ENCODE measurements at places on chromosomes 4 and X.

DNA sequence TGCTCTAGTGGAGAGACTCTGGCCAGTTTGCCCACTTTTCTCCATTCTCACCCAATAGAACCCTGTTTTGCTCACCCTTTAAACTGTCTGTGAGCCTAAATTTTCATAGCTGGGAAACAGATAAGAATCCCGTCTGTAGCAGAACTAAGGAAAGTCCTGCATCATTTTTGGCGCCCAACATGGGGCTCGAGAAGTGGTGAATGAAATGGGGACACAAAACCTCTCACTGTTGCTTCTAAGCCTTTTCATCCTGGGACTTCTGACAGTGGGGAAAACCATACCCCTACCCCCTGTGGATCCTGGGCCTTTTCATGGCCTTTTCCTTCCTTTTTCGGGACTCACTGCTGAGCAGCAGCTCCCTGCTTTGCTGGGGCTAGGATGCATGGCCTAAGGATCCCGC is 189.9 kb downstream of the INPP4B start:
- no peak for DNase-seq

GRCh38 chr4:26105337-26105736 is 191.3 kb downstream of the SMIM20 start:
- DNase-seq: no peak

DNA sequence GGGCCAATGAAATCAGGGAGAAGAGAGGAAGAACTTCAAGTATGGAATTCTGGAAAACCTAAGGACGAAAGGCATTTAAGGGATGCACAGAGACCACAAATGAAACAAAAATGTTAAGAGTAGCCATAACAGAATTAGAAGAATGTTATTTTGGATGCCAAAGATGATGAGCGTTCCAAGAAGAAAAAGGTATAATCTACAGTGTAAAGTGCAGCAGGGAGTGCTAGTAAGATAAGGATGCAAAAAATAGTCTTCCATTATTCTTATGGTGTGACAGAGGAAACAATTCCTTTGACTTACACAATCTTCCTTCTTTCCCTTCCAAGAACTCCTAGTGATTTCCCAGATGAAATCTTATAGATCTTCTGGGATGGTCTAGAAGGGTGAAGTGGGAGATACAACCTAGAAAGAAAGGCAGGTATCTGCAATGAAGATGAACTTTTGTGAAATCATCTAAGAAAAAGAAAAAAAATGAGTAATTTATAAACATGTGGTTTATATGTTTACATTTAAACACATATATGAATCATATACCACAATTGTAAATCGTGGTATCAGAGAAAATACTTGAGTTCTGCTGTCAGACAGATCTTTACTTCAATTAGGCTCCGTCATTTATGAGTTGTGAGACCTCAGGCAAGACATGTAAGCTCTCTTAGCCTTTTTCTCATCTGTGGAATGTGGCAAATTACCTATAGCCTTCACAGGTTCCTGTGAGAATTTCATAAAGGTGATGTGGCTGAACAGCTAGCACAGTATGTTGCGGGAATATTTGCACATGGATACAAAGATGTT is 8.1 kb downstream of the MORF4L2 start:
- no peak for DNase-seq

DNA sequence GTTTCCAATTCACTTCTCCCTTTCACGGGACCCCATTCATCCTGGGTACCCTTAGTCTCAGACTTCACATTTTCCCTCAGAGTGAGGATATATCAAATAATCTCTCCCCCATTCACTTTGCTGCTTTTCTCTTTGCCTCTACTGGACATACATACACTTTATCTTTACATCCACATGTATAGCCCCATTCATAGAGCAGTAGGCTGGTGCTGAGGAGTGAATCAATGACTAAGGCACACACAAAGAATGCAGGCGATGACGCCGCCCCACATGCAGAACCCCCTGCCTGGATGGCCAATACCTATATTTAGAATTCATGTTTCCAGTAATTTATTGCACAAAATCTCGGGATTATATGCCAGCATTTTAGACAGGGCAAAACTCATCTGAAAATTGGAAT is 554.3 kb upstream of the TENM3 start:
- DNase-seq: no peak

DNA sequence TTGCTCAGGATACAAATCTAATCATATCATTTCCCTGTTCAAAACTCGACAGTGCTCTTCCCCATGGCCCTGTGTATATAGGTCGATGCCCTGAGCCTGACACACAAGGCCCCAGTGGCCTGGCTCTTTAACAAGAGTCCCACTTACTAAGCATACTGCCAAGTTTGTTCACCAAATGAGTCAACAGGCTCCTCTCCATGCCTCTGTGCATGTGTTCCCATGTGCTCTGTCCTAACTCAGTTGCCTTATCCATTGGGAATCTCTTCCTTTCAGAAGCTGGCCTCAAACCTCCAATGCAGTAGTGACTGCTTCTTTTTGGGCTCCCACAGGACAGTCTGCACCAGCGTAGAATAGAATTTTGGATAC is 18.9 kb upstream of the CXCR3 start:
- DNase-seq: no peak

- DNase-seq: no peak
Observed at GRCh38 chr4:17708992-17709762, 72.2 kb downstream of the FAM184B start.

DNA sequence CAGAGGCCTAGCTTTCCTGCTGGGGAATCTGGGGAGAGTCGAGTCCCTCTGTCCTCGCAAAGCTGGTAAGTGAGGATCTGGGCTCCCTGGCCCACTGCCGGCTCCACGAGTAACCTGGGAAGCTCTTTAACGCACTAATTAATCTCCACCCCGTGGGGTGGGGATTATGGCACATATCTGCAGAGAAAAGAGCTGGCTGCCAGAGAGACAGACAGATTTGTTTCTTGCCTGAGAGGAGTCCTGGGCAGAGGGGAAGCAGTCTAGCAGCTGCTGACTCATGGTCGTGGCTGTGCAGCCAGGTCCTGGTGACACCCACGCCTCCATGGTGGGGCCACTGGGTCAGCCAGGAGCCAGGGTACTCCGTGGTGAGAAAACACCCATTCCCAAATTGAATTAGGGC is 14.0 kb downstream of the SORCS2 start:
- DNase-seq: no peak

- DNase-seq: no peak
Observed at GRCh38 chr4:7252510-7253340, 60.4 kb downstream of the SORCS2 start.

DNA sequence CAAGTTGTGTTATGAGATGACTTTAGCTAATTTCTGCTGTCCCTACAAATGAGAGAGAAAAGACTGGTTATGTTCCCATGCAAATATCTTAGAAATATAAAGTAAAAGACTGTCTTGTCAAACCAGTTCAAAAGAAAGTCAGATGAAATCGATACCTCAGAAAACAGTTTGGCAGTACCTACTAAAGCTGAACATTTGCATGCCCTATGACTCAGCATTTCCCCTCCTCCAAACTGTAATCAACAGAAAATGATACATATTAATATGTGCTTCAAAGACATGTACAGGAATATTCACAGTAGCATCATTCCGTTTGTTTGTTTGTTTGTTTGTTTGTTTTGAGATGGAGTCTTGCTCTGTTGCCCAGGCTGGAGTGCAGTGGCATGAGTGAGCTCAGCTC is 90.3 kb downstream of the ARX start:
- DNase-seq: no peak

DNA sequence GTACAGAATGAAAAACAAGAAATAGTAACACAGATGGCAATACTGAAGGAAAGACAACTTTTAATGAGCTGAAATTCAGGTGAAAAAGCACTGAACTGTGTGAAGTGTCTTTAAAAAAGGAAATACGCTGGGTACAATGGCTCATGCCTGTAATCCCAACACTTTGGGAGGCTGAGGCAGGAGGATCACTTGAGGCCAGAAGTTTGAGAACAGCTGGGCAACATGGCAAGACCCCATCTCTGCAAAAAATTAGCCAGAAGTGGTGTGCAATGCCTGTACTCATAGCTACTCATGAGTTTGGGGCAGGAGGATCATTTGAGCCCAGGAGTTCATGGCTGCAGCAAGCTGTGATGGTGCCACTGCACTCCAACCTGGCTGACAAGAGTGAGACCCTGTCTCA is 59.8 kb upstream of the COX18 start:
- no peak for DNase-seq

- DNase-seq: no peak
Observed at GRCh38 chr4:13355111-13355880, 128.8 kb downstream of the RAB28 start.

- no peak for DNase-seq
Observed at GRCh38 chr4:162841753-162842152, 324.9 kb downstream of the NAF1 start.

DNA sequence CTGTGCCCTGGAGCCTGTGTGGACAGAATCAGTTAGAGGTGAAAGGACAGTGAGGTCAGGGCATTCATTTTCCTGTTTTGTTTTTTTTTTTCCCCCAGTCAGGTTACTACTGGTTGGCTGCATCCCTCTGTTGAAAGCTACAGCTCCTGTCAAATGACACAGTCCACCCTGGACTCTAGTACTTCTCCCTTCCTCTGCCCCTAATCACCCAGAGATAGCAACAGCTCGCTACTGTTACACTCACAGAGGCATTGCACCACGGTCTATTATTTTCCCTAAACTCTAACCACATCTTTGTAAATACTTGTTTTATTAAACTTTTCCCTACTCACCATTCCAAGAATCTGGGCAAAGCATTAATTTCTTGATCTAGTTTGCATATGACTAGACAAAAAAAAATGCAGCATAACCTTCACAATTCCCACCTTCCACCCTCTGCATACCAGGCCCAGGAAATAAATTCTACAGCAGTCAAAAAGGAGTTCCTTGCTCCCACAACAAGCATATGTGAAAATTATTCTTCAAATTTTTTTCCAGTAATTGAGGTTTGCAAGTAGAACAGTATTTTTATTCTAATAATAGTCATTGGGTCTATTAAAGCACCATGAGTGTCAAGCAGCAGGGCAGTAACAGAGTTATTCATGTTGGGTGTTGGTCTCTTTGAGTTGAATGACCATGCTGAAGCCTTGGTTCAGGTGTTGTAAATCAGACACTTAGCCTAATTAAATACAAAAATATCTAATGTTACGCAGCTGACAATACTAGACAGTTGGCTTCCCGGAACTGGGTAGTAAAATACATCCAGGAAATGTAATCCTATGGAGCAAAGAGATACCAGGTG is 329.2 kb downstream of the INPP4B start:
- no peak for DNase-seq

Measured in activated CD8-positive, alpha-beta memory T cell treated with anti-CD3 and anti-CD28 coated beads for 48 hours (primary cell).